ENCODE measurements at places on chromosomes 2 and 18. TPM values are rescaled to one million over a fixed set of nuclear protein-coding genes. Genes with fewer than 3 reads are reported as not detected.

The CMPK2 gene
- total RNA-seq: 4.3 TPM

The GALR1 gene
- total RNA-seq: 0.06 TPM

The PSMA8 gene
- not detected for total RNA-seq

The CPLX4 gene
- not detected for total RNA-seq

The ALPG gene
- total RNA-seq: not detected

The SLC30A3 gene
- total RNA-seq: not detected

The PRADC1 gene
- total RNA-seq: 14.1 TPM

The TNFRSF11A gene
- 2.4 TPM for total RNA-seq

The CD207 gene
- 0.24 TPM for total RNA-seq

The TTR gene
- total RNA-seq: 153 TPM

The GKN1 gene
- not detected for total RNA-seq

The DCC gene
- 0.44 TPM for total RNA-seq

The RTP5 gene
- total RNA-seq: not detected

The TBC1D8 gene
- 35.2 TPM for total RNA-seq

The TUBA3E gene
- not detected for total RNA-seq

The TLX2 gene
- total RNA-seq: not detected

The DAW1 gene
- not detected for total RNA-seq

The EML6 gene
- 2.0 TPM for total RNA-seq

The RAB6C gene
- not detected for total RNA-seq

The ASB18 gene
- total RNA-seq: not detected

The ITPRID2 gene
- 417 TPM for total RNA-seq

The ANO7 gene
- total RNA-seq: 1.8 TPM

The CREG2 gene
- total RNA-seq: not detected

The INPP5D gene
- total RNA-seq: 11.4 TPM

The DNAJC5G gene
- not detected for total RNA-seq
